WTC11 (cell line): ENCODE measurements at places on chromosomes 5 and 9.

GRCh38 chr9:133160742-133161546 is 2.8 kb downstream of the GBGT1 start:
- peak; percentile 51 for DNase-seq

DNA sequence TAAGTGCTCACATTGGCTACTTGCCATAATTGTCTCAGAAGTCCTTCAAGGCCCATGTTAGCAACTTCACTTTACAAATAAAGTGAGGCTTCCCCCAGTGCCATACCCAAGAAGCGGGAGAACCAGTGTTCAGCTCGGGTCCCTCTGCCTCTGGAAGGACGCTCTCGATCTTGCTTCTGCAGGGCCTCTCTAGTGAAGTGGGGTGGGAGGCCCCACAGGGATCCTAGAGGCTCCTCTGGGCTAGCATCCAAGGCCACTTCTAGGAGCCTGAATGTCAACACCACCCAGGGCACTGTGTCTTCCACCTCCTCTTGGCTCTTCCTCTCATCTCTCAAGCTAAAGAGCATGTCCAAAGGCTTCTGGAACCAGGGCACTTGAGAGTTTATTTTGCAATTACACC is 282.5 kb downstream of the GADD45G start:
- no peak for DNase-seq

DNA sequence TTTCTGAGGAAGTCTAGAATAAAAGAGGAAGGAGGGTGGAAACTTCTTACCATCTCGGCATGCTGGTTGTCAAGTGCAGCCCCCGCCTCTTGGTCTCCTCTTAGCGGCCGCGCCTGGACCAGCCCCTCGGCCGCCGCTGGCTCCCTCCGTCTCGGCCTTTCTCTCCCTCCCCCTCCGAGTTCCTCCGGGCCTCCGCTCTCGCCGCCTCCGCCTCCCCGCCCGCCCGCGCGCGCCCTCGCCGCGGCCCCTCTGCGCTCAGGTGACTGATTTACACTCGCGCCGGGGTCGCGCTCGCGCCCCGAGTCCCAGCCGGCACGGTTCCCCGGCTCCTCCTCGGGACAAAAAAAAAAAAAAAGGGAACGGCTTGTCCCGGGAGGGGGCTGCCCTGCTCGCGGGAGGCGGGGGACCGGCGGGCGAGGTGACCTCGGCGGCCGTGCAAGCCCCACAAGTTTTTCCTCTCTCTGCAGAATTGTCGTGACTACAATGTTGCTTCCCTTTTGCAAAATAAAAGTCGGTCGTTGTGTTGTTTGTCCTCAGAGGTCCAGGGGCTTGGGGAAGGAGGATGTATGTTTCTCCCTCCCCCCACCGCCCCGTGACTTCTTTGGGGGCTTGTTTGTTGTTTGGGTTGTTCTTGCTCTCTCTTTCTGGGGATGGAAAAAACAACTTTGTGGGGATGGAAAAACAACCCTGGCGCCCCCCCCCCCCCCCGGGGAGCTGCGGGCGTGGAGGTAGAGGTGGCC is at the start of gene BNC2:
Gene BNC2 (minus strand): TSS at position 75 of the 740 bp plus-strand sequence. CDS start 22 bp downstream, at position 53.
- peak; percentile 81 for DNase-seq

- no peak for DNase-seq
Measured at GRCh38 chr5:146084376-146084775, 21.0 kb downstream of the PLAC8L1 start.

DNA sequence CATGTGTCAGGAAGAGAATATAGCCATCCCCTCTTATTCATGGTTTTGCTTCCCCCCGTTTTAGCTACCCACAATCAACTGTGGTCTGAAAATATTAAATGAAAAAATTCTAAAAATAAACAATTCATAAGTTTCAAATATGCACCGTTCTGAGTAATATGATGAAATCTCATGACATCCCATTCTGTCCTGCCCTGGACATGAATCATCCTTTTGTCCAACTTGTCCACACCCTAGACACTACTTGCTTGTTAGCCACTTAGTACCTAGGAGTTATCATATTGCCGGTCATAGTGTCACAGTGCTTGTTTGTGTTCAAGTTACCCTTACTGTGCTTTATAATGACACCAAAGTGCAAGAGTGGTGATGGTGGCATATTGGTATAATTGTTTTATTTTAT is 113.5 kb downstream of the CAAP1 start:
- DNase-seq: no peak

DNA sequence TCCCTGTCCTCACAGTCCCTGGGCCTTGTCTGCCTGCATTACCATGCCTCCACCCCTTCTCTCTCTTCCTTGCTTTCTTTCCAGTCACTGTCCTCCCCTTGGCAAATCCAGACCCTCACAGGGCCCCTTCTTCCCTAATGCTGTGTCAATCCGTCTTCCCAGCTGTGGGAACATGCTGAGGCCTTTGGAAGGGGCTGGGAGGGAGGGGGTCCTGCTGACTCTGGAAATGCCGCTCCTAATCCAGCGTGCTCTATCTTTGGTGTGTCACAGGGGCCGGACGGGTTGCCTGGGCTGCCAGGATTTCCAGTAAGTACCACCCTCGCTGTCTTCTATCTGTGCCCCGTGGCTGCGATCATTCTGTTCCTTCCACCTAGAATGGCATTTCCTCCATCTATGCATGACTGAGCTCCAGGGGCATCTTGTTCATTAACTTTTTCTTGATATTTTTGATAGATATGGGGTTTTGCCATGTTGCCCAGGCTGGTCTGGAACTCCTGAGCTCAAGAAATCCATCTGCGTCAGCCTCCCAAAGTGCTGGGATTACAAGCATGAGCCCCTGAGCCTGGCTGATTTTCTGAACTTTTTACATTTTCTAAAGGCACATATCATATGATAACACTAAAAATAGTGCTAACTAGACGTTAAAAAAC is 64.5 kb upstream of the TGFBR1 start:
- no peak for DNase-seq
